ENCODE measurements at places on chromosomes 3 and 15.

DNA sequence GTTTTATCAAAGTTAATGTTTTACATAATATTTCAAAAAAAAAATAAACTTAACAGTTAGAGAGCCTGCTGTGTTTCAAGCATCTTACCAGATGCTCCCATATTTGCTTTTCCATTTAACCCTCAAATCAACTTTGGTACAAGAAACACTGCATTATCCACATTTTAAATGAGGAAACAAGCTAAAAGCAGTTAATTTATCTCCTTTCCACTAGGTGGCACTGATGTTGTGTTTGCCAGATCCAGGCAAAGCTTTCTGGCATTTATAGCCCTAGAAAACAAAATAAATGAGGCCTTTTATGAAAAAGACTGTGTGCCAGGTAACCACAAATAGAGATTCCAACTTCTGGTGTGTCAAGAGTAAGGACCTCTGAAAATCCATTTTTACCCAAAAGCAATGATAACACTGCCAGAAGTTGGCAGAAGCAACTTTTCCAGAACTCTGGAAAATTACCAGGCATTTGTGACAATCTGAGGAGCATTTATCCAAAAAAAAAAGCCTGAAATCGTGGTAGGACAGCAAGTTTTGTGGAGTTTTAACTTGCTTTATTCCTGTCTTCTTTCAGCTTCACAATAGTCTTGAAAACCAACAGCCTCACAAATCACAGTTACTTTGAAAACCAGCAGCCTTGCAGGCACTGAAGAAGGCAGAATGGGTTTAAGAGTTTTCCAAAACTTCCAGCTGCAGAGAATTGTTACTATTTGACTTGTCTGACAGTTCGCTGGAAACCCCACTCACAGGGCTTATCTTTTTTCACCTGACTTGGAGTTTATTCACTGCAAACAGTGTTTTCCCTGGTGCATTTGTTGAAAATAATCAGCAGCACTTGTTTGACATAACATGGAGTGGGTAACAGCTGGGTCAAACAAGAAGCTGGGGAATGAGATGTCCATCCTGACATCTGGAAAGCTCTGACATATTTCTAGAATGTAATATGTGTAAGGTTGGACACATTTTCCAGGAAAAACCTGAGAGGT is 9.2 kb downstream of the FAM162A start:
- DNase-seq, result peak; percentile 67

DNA sequence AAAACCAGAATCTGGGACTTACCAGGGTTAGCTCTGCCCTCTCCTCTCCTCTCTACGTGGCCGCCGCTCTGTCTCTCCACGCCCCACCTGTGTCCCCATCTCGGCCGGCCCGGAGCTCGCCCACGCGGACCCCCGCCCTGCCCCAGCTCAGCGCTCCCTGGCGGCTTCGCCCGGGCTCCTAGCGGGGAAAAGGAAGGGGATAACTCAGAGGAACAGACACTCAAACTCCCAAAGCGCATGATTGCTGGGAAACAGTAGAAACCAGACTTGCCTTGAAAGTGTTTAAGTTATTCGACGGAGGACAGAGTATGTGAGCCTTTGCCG is 5.4 kb downstream of the ISL2 start:
- DNase-seq, result no peak

DNA sequence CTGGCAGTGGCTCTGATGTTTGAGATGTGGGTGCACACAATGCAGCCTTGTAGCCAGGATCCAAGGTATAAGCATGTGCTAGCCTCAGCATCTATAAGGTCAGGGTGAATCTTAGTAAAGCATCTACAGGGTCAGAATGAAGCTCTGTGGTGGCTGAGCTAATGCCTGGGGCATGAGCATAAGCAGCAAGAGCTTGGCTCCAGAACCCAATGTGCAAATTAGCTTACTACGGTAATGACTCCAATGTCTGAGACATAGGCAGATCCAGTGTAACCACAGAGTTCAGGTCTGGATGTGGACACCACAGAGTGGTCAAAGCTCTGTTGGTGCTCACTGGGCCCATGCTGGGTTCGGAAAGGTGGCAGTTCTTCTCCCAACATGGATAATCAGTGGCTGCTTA is 304.5 kb upstream of the NECTIN3 start:
- peak; percentile 10 for DNase-seq

GRCh38 chr3:51268132-51268531 is 117.0 kb upstream of the MANF start:
- DNase-seq, result no peak

DNA sequence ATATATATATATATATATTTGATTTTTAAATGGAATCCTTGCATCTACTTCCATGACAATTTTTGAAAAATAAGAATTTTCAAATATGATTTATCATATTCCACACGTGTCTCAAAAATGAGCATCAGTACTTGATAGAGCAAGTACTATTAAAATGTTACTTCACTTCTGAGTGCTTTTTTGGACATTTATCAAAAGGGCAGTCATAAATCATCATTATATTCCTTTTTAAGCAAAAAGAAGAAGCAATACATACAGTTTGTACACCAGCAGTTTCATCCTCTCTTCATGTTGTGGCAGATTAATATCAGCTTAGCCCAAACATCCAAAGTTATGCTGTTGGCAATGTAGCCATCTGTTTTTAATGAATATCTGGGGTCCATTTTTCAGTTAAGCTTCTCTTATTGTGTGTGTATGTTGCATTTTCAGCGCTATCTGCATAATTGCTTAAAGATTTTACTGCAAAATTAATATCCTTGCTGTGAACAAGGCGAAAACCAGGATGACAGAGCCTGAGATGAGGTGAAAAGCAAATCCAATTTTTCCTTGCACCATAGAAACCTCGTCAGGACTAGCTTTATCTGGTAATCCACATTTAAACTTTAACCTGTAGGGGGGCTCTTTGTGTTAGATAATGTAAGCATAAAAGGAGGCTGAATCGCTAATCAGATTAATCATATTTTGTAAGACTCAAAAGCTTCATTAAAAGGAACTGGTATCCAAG is 604.9 kb upstream of the AGTR1 start:
- DNase-seq, result no peak

DNA sequence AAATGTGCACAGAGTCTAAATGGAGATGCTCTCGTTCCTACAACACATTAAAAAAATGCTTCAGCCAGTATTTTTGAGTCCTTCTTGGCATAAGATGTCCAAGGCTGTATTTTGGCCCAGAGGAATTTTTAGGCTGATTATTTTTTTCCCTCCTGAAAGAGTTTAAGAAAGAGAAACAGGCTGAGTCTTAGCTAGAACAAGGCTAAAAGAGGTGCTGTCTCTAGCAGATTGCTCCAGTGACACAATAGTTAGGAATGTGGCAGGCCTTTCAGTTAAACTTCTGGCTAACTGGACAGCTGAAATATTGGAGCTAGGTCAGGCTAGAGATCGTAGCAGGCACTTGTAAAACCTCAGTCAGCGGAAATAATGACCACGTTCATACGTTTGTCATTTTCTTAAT is 271.4 kb upstream of the RARB start:
- peak; percentile 90 for DNase-seq

DNA sequence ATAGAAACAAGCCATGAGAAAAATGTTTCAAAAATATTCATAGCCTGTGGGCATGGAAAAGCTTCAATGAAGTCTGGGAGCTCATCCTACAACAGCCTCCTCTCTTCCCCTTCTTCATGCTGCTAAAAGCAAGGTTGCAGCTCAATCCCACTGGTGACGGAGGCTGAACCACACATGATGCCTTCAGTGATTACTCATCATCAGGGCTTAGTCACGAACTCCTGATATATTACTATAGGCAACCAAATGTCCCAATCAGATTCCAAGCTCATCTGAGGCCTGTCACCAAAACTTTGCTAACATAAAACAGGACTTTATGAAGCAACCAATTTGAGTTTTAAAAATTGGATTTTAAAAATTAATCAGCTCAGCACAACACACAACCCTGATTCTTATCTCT is 24.0 kb upstream of the SLC24A5 start:
- DNase-seq, result peak; percentile 73

DNA sequence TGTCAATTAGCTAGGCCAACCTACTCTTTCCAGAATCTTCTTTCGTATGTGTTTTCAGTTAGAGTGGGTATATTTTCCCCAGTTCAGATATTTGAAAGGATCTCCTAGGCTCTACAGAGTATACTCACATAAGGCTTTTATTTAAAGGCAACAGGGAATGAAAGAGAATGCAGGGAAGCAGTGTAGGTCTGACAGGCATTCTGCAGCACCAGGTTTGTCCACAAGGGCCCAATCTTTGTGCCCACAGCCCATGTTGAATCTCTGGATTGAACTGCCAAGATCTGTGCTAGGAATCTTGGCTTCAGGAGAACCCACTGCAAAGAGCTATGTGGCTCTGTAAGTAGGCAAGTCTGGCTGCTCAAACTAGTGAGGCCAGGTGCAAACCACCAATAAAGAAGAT is 24.2 kb upstream of the GALNT15 start:
- no peak for DNase-seq

DNA sequence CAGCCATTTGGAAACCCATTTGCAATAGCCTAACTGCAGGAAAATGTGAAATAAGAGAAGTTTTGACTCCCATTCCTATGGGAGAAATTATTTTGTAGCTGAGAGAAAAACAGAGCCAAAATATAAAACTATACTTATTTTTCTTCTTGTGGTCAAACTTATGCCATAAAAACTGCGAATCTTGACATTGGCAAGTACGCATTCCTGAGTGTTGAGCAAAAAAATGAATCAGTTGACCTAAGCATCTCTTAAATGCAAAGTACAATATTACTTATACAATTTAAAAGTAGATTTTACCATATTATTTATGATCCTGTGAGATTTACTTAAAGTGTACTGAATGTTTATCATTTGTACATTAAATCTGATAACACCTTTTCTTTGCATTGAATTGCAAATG is 50.1 kb upstream of the CMC1 start:
- no peak for DNase-seq

GRCh38 chr3:186663361-186664118 is 2.3 kb upstream of the HRG start:
- no peak for DNase-seq

GRCh38 chr3:114496874-114497273 is 203.0 kb downstream of the TIGIT start:
- peak; percentile 12 for DNase-seq

- DNase-seq, result no peak
Measured at GRCh38 chr15:101554115-101554915, 64.8 kb upstream of the PCSK6 start.

DNA sequence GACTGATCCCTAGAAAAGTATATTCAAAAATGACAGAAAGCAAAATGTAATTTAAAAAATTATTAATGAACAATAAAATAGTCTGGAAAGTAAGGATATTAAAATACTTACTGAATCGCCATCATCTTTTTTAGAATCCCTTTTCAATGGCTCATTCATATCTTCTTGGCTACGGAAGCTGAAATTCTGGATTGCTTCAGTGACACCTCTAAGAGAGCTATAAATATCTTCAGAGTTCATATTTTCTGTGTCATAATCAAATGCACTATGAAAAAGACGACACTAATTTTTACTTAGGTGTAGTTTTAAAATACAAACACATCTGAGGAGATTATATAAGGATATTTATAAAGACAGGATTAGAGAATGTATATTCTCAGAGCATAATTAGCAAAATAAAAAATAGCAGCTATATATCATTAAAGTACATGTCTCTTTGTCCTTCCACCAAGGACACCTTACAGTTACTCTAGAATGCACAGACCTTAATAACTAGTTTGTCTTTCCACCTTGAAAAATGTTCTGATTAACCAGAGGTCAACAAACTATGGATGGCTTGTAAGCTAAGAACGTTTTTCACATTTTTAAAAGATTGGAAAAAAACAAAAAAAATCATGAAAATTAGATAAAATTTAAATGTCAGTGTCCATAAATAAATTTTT is 98.6 kb upstream of the UBP1 start:
- no peak for DNase-seq

- no peak for DNase-seq
Measured at GRCh38 chr3:159144891-159145290, 343.0 kb downstream of the MFSD1 start.

- DNase-seq, result no peak
Measured at GRCh38 chr15:50050986-50051743, 67.9 kb downstream of the ATP8B4 start.

DNA sequence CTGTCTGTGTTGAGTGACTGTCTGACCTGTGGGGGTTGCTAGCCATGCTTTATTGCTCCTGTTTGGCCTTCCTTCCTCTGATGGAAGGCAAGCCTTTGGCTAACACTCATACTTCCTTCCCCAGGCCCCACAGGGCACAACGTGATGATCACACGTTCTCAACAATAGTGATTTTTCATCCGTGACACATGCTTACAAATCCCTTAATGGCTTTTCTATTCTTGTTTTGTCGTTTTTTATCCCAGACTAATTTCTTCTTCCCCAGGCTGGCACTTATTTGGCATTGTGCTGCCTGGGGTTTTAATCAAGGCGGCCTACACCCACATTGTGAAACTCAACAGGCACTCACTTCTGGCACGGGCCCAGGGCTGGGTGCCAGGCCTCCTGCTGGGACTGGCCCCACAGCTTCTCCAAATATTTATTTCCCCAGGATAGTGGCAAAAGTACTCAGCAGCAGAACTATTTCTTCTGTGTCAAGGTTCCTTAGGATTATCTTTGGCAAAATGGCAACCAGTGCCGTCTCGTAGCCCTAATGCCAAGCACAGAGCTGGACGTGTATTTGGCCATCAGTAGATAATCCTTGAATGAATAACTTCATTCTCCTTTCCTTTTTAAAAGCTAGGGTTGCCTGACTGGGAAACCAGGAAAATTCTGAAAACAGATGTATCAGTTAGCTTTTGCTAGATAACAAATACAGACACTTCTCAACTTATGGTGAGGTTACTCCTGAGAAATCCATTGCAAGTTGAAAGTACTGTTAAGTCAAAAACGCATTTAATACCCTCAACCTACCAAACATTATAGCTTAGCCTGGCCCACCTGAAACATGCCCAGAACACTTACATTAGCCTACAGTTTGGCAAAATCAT is 30.6 kb downstream of the CMTM7 start:
- peak; percentile 96 for DNase-seq

DNA sequence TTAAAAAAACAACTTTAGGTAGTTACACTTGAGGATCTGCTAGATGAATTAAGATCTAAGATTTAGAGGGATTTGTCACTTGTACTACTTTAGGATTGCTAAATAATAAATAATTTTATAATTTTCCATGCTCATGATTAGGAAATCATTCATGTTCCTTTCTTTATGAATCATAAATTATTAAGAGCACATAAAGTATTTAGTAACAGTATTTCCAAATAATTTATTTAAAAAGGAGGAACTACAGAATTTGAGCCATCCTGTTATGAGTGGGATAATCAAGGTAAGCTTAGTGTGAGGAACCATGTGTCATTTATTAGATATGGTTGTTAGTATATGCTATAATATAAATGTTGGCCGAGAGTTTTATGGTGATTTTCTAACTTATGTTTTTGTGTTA is 37.5 kb upstream of the C3orf38 start:
- no peak for DNase-seq

- DNase-seq, result peak; percentile 76
Measured at GRCh38 chr15:33201491-33202231, 7.1 kb upstream of the FMN1 start.

GRCh38 chr3:127677541-127678314 is 5.0 kb downstream of the ABTB1 start:
- DNase-seq, result no peak

- DNase-seq, result peak; percentile 23
Measured at GRCh38 chr3:150105886-150106612, 135.4 kb upstream of the PFN2 start.

- no peak for DNase-seq
Measured at GRCh38 chr15:29665444-29666003, 156.7 kb downstream of the TJP1 start.

Measured in astrocyte of the hippocampus (primary cell).